Esophagus mucosa (tissue), 1 donor: ENCODE measurements at places on chromosomes 6 and 20. TPM values are rescaled to one million over a fixed set of nuclear protein-coding genes. Genes with fewer than 3 reads are reported as not detected.

DNA sequence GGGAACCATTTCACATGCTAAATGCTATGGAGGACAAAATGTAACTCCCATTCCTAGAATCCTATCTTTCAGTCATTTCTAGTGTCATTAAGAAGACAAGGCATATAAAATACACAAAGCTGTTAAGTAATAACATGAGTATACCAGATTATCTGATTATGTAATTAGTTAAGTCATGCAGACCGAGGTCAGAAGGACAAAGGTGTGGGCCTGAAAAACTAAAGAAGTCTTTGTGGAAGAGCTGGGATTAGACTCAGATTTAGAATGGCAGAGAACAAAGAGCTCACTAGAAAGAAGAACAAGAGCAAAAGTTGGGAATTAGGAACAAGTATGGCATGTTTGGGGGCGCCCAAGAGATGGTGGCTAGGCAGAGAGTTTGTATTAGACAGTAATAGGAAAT lies 37.0 kb downstream of the EFHC1 start:
- ATAC-seq = peak; percentile 68

GRCh38 chr6:157270308-157270707 lies 53.0 kb downstream of the TMEM242 start:
- ATAC-seq = no peak

DNA sequence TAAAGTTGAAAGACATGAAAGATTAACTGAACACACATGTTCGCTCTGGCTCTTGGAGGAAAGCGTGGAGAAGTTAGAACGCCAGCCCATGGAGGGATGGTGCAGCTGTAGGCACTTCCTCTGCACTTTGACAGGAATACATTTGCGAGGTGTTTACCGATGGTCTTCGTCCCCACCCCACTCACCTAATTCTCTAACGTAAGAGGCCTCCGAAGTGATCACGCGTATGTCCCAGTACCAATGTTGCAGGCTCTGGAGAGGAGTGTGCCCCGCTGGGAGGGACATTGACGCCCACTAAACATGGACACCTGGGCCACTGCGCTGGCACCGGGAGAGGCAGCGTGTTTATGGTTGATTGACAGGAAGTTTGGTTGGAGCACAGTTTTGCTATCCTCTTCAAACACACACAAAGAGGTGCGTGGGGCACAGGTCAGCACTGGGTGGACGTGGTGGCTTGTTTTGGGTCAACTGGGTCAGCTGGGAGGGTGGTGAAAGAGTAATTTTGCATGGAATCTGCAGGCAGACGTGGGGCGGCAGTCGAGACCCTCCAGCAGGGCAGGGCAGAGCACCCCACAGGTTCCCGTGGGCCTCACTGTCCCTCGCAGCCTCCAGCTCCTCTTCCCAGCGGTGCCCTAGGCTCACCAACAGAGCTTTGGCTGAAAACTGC lies 110.1 kb downstream of the DLL1 start:
- no peak for ATAC-seq

DNA sequence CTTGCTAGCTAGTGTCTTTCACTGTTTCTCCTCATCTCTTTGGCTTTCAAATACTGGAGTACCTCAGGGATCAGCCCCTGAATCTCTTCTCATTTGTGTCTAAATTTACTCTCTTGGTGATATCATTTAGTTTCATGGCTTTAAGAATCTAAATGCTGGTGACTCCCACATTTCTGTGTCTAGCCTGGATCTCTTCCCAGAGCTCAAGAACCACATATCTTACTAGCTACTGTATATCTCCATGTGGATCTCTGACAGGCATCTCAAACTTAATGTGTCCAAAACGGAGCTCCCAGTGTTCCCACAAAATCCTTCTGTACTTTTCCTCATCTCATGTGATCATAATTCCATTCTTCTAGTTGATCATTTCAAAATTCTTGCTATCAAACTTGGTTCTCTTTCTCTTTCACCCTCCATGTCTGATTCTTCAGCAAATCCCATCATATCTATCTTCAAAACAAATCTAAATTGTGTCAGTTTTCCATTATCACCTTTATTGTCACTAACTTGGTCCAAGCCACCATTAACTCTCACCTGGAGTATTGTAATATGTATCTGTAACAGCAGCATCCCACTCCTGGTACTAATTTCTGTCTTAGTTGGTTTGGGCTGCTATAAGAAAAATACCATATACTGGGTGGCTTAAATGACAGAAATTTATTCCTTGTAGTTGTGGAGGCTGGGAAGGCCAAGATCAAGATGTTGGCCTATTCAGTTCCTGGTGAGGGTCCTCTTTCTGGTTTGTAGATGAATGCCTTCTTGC lies 45.9 kb downstream of the CCDC170 start:
- ATAC-seq = no peak

DNA sequence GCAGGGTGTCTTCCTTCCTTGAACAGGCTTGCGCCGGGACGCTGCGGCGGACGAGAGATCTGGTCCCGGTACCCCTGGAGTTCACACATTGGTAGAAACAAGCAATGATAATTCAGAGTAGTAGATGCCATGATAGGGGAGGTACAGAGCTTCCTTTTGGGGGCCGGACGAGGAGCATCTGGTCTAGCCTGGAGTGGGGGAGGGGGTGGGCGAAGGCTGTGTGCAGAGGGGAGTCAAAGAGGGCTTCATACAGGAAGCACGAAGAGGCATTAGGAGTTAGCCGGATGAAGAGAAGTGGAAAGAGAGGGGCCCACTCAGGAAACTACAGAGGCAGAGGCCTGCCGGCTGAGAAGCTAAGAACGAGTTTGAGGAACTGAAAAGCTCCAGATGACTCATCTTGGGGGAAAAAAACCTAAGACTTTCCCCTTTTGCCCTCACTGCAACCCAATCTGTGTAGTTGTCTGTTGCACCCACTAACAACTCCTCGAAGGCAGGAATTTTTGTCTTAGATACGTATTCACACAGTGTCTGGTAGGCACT lies 611 bp downstream of the CNPY3 start:
- ATAC-seq = peak; percentile 37

GRCh38 chr6:126199466-126199865 lies 140.4 kb upstream of the CENPW start:
- ATAC-seq = no peak

- ATAC-seq = no peak
Measured at GRCh38 chr6:146542881-146543210, 787 bp upstream of the RAB32 start.

DNA sequence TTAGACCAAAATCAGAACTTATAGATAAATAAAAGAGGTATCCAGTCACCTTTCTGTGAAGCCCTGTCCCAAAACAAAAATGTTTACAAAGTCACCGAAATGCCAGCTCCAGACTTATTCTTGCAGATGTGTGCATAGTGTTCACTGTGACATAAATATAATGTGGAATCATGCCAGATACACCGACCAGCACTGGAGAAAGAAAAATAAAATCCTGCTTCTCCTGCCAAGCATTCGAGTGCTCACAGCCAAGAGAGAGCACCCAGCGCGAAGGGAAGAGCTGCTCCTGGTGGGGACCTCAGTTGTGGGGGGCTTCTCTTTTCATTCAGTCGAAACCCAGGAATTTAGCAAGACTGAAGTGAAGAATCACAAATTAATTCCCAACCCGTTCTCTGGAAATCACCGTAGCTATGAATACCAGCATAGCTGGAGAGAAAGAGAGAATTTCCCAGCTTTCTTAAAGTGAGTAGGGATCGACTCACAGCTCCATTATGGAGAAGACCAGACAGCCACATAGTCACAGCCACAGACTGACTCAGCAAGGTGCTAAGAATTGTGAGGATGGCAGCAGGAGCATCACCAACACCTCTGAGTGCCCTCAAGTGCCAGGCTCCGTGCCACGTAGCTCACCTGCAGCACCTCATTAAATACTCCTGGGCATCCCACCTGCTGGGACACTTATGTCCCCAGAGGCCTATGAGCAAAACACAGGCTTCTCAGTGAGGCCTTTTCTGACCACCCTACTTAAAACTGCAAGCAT lies 33.2 kb downstream of the BFSP1 start:
- no peak for ATAC-seq

DNA sequence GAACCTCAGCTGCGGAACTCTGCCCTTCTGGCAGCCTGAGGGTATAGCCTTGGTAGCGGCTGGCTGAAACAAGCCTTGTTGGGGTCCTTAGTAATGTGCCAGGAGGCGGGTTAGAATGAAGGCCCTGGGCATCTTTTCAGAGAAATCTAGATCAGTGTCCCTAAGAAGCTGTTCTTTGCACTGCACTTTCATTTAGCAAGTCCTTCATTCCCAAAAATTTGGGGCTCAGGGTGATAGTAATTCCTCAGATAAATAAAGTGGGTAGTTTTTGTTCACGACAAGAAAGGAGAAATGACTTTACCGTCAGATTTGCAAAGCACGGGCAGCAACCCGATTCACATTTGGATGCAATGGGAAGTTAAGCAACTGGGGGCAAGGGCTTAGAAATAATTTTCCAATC lies 3.2 kb downstream of the INSM1 start:
- ATAC-seq = no peak

DNA sequence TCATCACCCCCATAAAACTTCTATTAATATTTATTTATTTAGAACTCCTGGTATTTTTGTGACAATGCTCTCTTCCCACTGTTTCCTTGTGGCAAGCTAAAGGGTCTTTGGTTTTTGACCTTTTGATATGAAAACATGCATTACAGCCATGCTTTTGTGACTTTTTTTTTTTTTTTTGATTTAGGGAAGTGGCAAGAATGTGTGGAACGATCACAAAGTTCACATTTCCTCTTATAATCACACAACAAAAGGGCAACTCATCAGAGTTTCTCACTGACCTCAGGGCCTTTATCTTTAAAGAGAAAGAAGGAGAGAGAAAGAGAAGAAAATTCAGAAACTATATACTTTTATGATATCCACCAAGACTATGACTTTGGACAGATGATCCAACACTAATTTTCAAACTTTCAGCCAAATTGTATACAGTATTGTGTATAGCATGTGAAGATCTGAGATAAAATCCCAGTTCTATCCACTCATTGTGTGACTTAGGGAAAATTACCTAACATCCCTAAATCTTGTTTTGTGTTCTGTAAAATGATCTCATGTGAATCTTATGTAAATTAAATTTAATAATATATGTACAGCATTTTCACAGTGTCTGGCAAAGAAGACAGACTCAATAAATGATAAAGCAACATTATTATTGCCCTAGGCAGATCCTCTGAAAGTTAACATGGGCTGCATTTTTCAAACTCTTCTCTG lies 106.8 kb upstream of the MARCKS start:
- ATAC-seq = no peak

DNA sequence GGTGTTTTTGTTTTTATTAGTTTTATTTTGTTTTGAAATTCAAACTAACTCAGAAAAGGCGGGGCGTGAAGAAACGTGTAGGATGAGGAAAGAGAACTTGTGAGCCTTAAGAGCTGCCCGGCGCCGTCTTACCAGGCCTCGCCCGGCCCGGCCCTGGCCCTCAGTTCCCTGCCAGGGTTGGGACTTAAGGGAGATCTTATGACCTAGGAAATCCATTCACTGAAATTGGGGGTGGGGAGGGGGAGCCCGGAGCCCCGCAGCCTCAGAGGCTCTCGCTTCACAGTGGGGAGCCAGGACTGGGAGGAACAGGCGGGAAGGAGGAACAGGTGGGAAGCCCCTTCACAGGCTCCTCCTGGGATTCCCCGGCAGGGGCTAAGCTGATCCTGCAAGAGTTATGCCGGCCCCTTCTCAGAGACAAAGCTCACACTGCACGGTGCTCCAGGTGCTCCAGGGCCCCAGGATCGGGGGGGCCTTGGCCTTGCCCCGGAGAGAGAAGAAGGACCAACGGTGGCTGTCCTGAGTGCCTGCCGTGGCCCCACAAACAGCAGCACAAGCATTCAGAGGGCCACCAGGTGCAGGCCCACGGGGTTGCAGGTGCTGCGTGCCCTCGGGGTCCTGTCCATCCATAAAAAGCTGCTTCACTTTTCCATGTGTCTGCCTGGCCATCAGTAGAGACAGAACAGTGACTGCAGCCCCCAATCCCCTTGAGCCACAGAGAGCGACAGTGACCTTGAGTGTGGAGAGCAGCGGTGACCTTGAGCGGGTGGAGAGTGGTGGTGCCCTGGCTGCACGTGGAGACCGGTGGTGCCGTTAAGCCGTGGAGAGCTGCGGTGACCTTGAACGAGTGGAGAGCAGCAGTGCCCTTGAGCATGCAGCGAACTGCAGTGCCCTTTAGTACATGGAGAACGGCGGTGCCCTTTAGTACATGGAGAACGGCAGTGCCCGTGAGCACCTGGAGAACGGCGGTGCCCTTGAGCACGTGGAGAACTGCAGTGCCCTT lies 152.7 kb downstream of the DLL1 start:
- no peak for ATAC-seq

DNA sequence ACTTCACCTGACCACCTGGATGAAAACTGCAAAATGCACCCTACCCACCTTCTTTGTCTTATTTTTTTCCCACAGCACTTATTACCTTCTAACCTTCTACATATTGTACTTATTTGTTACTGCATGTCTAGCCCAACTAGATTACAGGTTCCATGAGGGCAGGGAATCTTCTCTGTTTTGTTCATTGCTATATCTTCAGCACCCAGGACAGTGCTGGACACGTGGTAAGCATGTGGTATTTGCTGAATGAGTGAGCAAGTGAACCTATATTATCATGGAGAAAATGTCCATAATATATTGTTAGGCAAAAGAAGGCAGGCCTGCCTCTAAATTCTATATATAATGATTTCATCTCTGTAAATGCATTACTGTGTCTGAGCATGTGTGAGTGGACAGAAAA lies 107.0 kb downstream of the TRERF1 start:
- ATAC-seq = no peak

DNA sequence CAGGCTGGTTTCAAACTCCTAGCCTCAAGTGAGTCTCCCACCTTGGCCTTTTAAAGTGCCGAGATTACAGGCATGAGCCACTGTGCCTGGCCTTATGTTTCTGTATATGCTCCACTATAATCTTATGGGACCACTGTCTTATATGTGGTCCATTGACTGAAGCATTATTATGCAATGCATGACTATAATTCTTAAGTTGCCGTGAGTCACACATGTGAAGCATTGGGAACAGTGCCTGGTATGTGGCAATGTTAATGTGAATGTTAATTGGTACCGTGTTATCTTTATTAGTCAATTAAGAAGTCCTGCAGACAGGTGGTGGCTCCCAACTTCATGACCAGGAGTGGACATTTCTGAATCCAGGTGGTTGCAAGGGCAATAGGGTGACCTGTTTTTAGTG lies 14.7 kb upstream of the ASXL1 start:
- ATAC-seq = peak; percentile 90

DNA sequence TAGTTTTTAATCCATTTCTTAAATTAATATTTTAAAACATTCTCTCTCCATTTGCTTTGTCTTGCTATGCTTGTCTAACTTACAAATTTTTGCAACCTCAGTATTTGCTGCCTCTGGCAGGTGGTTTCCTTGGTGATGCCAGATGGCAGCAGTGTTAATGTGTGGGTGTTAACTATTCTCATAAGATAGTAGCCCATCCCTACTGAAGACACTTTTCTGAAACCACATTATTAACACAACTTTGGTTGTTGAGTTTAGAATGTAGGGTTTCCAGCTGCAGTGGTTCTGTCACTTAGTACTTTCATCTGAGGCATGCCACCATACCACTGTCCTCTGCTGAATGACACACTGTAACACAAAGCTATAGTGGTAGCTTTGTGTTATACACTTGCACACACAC lies 75.1 kb downstream of the MYO6 start:
- no peak for ATAC-seq

The TMC2 gene
- total RNA-seq = not detected

The SLC17A9 gene
- 0.76 TPM for total RNA-seq

The ENPP4 gene
- total RNA-seq = 0.80 TPM

The OOEP gene
- total RNA-seq = 0.36 TPM

The CCM2L gene
- 1.2 TPM for total RNA-seq

The MEP1A gene
- not detected for total RNA-seq

The TMEM14B gene
- 49.3 TPM for total RNA-seq

The KCNK15 gene
- total RNA-seq = 1.0 TPM

The GTF2H4 gene
- 23.9 TPM for total RNA-seq

The TMEM14A gene
- total RNA-seq = 40.6 TPM
